ENCODE measurements at places on chromosomes 2 and 18.

DNA sequence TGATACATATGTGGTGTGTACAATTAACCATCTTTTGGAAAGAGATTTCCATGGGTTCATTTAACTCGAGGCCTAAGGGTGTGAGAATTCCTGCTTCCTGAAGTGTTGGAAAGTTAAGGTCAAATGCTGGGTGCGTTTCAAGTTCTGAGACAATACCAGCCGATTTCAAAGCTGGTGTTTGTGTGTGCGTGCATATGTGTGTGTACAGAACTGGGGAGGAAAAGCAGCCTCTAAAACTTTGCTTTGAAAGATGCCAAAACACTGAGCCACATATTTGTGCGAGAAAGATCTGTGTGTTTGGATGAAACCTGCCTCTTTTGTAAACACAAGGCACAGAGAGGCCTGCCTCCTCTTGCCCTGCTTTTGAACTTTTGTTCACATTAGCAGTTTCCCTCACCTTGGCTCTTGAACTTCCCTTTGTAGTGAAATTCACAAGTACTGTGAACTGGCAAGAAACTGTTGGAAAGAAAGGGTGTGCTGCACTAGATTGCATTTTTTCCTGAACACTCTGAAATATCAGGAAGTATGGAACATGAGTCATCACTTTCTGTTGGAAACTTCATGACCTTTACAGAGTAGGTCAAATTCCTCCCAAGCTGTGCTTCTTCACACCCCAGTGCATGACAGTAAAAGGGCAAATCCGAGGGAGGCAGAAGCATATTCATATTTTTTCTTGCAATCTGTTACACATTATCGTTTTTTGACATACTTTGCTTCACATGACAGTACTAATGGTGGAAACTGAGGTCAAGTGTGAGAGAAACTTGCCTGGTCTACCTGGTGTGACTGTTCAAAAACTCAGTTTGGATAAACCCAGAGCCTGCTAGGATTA, 20.0 kb upstream of the CAVIN2 start:
- DNase-seq: no peak

DNA sequence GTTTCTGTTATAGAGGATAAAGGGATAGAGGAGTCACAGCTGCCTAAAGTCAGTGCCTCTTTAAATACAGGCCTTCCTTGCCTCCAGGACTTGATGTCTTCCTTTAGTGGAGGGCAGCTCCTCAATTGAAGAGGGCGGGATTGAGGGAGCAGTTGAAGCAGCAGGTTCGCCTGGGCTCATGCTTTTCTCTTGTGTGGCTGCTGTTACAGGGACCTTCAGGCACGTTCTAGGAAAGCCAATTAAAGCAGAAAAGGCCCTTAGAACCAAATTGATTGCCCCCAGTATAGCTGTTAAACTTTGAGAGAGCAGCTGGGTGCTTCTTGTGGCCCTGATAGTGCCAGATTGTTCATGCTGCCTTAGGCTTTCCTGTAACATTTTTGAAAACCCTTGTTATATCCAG, 42.0 kb upstream of the LTBP1 start:
- DNase-seq: no peak

DNA sequence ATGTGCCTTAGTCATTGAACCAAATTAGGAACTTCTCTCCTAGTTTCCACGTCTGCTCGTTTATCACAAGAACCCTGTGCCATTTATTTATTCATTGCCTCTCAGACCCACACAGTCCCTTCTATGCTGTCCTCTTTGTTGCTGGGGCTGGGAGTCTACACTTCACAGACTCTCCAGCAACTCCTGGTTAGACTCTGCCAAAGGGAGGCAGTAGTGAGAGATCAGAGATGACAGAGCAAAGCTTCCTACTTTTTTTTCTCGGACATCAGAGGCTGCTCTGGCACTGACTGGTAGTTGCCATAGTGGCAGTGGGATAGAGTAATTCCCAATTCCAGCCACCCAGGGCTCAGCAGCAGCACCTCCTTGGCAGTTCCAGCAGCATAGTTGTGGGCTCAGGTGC, 277.5 kb downstream of the BCL11A start:
- DNase-seq: no peak

DNA sequence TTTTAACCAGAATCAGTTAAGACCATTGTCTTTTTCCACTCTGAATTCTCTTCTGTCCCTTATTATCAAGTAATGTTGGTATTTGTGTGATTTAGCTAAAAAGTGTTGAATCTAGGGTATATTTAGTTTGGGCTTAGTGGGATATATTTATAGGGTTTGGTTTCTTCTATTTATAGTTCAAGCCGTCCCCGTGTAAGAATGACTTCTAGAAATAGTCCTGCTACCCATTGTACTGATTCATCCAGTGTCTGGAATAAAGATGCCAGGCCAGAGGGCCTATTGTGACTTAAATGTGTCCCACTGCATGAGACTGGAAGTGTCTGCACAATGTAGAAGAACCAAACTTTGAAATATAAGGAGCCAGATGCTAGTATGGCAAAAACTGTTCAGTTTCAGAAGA, 364.8 kb downstream of the TNS1 start:
- no peak for DNase-seq

GRCh38 chr2:150494234-150494945, 6.9 kb upstream of the RND3 start:
- DNase-seq: no peak

GRCh38 chr2:233800208-233800607, 22.1 kb downstream of the MROH2A start:
- DNase-seq: no peak

GRCh38 chr2:153872311-153873051, 759 bp downstream of the GALNT13 start:
- no peak for DNase-seq

DNA sequence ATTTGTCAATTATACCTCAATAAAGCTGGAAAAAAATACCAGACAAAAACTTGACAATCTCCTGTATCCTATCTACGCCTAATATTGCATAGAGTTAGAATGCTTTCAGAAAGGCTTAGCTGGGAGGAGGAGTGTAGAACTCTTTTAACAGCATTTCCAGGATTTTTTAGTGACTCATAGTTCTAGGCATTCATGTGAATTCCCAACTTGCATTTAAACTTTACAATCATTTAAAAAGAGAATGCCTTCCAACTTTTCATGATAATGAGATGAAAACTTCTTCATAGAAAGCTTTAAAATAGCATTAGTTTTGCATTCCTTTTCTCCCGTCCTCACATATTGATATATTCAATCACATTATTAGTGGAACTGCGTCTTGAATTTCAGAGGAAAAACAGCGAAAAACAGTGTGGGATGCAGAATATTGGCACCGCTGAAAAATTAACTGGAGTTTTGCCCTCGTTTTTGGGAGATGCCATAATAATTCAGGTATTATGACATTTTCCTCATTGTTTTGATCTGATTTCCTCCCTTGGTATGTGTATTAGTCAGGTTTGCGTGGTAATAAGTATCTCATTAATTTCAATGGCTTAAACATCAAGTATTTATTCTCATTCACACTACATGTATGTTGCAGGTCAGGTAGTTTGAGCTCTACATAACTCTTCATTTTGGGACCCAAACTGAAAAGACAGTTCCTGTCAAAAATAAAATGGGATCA, 293.2 kb upstream of the FIGN start:
- no peak for DNase-seq

- no peak for DNase-seq
Observed at GRCh38 chr2:231359441-231359840, 36.1 kb upstream of the B3GNT7 start.

- no peak for DNase-seq
Observed at GRCh38 chr18:41881285-41881684, 73.7 kb upstream of the PIK3C3 start.

DNA sequence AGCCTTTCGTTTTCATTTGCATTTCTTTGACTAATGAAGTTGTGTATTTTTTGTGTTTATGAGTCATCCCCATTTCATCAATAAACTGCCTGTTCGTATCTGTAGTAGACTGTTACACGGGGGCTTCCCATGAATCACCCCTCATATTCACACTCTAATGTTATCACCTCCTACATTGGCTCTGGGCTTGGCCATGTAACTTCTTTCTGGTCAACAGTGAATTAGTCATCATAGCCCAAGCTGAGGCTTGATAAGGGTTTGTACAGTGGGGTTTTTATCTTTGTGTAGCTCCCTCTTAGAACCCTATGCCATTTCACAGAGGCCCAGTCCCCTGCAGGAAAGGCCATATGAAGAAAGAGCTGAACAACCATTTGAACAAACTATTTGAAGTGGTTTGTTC, 151.0 kb downstream of the CCBE1 start:
- no peak for DNase-seq

GRCh38 chr18:74499633-74500032, 3.5 kb downstream of the CNDP2 start:
- DNase-seq: peak; percentile 52

DNA sequence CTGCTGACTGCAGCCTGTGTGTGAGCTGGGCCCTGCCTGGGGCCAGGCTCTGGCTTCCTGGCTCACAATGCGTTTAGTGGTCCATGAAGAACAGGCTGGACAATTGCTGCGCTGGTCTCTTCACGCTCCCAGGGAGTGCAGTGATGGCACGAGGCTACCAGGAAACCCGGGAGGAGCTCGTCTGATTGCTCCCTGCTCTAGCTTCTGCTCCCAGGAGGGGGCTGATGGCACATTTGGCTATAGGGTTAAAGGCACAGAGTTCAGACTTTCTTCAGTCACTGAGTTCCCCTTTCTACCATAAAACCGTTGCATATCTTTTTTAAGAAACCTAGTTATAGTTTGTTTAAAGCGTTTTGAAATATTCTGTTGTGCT, 60.1 kb downstream of the KCNF1 start:
- no peak for DNase-seq

DNA sequence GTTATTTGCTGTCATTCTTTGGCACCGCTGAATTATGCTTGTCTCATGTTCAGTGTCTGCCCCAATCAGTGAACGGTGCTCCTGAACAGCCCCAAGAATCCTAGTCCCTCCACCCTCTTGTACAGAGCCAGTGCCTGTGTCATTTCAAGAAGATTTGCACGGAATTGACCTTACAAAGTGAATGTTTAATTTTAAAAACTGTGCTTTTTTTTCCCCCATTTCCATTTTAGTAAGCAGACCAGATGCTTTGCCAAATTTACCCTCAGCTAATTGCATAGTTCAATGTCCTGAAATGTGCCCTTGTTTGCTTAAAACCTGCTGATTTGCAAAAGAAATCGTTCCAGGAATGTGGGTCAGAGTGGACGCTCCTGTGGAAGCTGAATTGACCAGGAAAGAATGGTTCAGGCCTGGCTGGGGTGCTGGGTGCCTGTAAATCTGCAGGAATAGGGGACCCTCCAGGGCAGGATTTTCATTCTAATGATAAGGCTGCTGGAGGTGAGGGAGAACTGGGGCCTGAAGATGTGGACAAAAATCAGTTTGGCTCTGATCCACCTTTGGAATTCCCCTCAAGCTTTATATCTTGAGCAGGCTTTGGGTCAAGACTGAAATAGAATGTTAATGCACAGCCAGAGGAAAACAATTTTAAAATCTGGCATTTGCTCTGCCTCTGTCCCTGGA, 20.1 kb downstream of the TMEM17 start:
- DNase-seq: no peak

DNA sequence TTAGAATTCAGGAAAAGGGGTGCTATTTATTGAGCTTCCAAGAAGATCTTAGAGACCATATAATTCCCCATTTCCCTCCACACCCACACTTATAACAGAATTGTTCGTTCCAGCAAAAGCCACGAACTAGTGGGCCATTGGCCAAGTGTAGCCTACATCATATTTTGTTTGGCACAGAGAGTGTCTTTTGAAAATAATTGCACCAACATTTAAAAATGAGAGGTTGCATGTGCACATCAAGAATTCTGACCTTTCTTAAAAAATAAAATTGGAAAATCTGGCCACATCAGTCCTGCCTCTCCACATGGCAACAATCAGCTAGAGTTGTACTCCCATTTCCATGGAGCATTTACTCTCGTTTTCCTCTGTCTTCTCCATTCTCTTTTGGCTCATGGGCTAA, 655.5 kb upstream of the FANCL start:
- DNase-seq: no peak

GRCh38 chr2:238884812-238885408, 37.0 kb downstream of the TWIST2 start:
- DNase-seq: no peak

DNA sequence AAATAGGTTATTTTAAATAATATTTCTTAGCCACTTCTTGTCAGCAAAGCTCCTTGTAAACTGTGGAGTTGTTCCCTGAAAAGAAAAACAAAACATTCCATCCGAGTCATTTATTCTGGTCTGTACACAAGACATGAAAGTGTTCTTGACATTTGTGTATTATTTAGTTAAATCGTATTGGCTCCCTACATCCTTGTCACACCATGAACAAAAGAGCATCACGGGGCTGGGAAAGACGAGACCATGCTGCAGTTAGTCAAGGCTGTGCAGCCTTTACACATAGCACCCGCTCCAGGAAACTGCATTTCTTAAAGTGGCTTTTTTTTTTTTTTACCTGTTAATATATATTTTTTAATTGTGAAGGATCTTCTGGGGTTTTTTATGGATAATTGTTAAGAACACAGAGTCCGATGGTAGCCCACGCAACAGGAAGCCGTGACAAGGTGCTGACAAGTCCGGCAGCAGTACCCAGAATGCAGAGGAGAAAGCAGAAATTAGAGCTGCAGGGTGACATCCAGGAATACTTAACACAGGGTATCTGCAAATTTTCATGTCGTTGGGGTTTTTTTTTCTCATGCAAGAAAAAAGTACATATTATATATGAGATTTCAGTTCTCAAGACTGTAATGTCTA, 588.4 kb downstream of the ARHGAP15 start:
- DNase-seq: no peak

- no peak for DNase-seq
Observed at GRCh38 chr18:31162419-31162793, 250 bp downstream of the DSC1 start.

DNA sequence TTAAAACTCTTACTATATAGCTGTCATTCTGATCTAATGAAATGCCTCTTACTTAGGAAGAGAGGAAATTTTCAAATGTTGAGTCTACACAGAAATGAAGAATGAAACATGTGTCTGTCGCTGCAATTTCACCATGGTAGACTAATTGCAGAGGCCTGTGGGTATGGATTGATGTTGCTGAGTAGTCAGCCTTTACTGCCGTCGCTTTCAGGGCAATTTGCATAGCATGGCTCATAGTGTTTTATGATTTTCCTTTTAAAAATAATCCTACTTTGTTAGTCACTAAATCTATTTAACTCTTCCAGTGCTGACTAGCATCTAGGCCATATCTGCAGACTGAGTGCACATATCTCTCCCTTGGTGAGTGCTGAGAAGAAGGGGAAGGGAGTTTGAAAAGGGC, 819.2 kb downstream of the SATB2 start:
- DNase-seq: no peak

DNA sequence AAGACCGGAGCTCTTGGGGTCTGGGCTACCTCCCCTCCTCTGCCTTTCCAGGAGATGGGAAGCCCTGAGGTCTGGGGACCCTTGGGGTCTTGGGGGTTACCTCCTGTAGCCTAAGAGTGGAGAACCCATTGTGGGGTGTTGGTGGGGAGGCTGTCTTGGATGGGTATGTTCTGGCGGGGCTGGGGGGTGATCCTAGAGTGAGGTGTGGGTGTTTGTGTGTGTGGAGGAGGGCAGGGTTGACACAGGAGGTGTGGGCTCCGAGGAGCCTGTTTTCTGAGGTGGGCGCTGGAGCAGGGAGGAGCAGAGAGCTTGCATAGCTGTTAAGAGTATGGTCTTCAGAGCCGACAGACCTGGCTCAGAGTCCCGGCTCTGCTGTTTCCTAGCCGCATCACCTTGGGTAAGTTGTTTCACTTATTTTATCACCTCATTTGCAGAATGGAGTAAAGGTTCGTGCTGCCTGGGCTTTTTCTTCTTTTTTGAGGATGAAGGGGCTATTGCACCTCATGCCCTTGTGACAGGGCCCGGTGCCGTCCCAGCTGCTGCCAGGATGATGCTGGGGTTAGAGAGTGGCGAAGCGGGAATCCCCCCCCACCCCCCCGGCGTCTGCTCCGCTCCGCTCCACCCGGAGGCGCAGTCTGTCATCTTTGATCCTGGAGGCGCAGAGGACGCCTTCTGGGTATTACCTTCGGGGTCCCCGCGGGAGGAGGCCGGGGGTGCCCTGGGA, 17.2 kb downstream of the TET3 start:
- DNase-seq: no peak
